AG04449 (cell line): ENCODE measurements at places on chromosomes 4 and X.

GRCh38 chr4:184688447-184688846, 38.9 kb downstream of the PRIMPOL start:
- peak; percentile 76 for DNase-seq

- no peak for DNase-seq
Observed at GRCh38 chrX:112520124-112520523, 159.6 kb downstream of the LHFPL1 start.

- DNase-seq, result no peak
Observed at GRCh38 chr4:2390146-2390545, 28.3 kb downstream of the ZFYVE28 start.

GRCh38 chr4:37827030-37827685, 672 bp downstream of the PGM2 start:
- DNase-seq, result no peak

DNA sequence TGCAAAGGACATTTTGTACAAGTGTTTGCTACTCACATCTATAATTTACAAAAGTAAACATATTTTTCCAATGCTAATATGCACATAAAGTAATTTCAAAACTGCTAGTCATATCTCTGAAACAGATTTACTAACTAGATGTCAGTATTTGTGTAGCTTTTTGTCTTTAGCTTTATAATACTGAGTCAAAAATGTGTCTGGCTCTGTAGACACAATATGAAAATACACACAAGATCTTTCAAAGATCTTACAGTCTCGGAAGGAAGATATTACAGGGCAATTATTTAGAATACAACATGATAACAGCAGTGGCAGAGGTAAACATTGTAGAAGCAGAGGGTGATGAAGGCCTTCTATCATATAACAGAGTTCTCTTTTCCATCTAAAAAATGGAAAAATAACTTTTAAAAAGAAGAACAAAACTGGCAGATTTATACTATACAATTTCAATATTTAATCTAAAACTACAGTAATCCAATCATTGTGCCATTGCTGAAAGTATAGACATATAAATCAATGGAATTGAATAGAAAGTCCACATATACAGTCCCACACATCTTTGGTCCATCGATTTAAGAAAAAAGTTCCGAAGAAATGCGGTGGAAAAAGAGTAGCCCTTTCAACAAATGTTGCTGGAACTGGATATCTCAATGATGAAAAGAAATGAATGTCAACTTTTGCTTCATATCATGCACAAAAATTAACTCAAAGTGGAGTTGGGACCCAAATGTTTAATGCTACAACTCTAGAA, 29.4 kb downstream of the ARAP2 start:
- DNase-seq, result no peak

GRCh38 chr4:57220734-57221133, 110.5 kb upstream of the IGFBP7 start:
- no peak for DNase-seq

GRCh38 chrX:66672106-66672505, 33.2 kb upstream of the EDA2R start:
- no peak for DNase-seq

DNA sequence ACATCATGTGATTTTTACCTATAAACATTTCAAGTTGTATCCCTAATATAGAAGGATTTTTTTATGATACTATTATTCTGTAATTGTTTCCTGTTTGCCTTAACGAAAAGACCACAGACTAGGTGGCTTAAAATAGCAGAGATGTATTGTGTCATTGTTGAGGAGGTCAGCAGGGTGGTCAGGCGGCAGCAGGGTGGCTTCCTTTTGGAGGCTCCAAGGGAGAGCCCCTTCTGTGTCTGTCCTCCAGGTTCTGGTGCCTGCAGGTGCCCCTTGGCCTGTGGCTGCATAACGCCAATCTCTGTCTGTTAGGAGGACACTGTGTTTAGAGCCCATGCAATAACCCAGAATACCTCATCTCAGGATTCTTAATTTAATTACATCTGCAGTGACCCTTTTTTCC, 118.1 kb downstream of the TBL1X start:
- no peak for DNase-seq

GRCh38 chr4:120158841-120159463, 92.3 kb upstream of the MAD2L1 start:
- DNase-seq, result no peak

DNA sequence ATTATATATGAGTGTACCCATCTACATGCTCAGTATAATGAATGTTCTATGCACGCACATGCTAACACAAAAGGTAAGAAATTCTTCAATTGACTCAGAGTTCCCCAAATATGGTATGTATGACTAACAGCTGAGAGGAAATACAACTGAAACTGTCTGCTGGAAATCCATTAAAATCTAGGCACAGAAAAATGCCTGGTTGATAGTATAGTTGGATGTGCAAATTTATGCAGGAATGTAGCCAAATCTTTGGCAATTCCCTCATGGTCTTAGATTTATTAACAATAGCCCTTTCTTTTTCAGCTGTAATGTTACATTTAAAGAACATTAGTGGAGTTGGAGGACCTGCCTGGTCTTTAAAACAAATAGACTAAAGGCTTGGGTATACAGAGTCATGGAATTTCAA, 5.5 kb downstream of the CAMK2D start:
- no peak for DNase-seq

- peak; percentile 21 for DNase-seq
Observed at GRCh38 chrX:20547611-20548051, 280.9 kb upstream of the RPS6KA3 start.

DNA sequence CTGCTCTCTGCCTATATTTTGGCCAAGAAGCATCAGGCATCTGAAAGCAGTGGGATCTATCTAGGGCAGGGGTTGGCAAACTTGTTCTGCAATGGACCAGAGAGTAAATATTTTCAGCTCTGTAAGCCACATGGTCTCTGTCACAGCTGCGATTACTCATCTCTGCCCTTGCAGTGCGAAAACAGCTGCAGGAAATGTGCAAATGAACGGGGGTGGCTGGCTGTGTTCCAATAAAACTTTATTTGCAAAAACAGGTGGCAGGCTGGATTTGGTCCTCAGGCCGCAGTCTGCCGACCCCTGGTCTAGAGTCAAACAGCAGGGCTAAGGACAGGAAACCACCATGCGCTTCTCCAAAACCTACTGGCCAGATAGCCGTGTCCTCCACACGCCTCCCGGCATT, 48.6 kb downstream of the ACOX3 start:
- no peak for DNase-seq

DNA sequence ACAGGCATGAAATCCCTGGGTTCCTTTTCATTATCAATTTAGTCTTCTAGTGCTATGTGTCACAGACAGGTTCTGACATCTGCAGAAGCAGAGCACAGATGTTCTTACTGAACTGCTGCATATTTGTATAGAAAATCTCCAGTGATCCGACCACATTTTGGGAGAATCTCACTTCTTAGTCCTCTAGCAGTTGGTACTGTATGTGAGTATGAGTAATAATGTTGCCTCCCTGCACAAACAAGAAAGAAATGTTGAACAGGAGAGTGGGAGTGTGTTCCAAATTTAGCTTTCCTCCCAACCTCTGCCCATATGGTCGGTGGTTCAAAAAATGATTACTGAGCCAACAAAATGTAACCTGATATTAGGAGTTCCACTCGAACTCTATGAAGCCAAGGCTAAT, 165.3 kb upstream of the GPC4 start:
- no peak for DNase-seq

- DNase-seq, result no peak
Observed at GRCh38 chrX:16772460-16772859, 13.8 kb upstream of the TXLNG start.

DNA sequence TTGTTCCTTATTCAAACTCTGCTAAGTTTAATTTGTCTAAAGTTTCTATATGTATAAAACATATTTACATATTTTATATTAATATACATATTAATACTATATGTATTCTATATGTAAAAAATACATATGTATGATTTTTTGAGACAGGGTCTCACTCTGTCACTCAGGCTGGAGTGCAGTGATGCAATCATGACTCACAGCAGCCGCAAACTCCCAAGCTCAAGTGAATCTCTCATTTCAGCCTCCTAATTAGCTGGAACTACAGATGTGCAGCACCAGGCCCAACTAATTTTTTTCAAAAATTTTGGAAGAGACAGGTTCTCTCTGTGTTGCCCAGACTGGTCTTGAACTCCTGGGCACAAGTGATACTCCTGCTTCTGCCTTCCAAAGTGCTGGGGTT, 684.9 kb downstream of the TRAM1L1 start:
- DNase-seq, result no peak

DNA sequence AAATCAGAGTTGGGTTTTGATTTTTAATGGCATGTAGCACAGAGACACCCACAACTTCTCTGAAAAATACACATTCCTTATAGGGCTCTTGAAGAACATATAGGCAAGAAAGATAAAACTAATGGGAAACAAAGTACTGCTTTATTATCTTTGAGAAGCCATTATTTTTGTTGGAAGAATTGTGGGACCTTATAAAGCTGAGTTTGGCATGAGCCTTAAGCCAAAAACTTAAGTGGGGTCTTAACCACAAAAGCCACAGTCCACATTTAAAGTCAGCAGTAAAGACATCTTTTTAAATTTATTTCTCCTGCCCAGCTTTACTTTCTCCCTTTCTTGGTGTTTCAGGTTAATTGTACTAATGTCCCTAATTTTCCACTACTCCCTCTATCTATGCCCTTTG, 1297.3 kb downstream of the C4orf33 start:
- DNase-seq, result no peak

DNA sequence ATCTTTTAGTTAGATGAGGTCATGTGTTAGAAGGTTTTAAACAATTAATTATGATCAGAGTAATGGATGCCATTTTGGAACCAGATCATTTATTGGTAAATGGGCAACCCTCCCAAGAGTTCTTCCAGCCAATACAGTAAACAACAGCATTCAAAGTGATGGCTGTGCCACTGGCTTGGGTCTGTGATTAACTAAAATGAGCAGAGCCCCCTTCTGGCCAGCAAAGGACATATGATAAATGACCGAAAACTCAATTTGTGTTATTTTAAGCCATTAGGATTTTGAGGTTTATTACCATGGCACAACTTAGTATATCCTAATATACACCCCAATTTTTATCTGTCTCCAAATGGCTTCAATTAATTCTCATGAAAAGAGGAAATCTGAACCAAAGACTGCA, 90.8 kb upstream of the NPFFR2 start:
- DNase-seq, result no peak

DNA sequence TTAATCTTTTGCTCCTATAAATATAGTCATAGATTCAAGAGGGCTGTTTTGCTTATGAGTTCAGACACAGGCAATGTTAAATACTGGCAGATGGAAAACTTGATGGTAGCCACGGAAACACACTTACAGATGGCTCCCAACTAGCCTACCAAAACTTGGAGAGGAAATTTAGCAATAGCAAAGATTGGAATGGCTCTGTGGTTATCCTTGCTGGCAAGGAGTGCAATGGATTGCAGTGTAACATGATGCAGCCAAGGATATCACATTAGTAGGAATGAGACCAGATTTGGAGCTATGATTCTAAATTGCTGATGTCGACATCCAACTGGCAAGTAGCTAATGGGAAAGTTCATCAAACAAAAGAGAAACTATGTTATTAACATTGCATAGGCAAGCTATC, 791.0 kb upstream of the DIAPH2 start:
- no peak for DNase-seq

DNA sequence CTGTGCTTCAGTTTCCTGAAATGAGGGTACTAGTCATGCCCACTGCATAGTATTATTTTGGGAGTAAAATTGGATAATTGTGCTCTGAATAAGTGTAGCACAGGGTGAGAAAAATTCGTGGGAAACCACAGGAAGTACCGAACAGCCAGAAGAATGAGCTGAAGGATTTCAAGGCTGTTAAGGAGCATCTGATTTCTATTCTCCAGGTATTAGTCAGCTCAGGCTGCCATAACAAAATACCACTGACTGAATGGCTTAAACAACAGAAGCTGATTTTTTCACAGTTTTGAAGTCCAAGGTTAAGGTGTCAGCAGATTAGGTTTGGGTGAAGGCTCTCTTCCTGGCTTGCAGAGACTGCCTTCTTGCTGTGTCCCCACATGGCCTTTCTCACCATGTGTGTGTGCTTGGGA, 41.9 kb downstream of the WWC2 start:
- peak; percentile 75 for DNase-seq

DNA sequence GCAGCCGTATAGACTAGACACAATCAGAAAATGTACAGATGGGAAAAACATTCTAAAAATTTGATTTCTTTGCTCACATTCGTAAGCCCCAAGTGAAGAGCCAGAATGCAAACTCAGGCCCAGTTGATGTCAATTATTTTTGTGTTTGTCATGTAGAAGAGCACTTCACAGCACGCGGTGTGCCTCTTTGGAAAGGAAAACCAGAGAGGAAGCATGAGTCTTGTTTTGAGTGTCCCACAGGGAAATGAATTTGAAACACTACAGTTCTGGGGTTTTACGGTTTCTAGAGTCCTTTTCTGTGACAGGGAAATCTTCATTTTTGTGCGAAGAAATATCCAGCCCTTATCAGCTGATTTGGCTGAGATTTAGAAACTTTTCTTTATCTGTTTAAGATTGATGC, 554.6 kb upstream of the BOD1L1 start:
- DNase-seq, result no peak

GRCh38 chrX:81890521-81890920, 688.6 kb downstream of the SH3BGRL start:
- DNase-seq, result no peak

GRCh38 chr4:88600176-88600838, 8.0 kb downstream of the HERC3 start:
- peak; percentile 89 for DNase-seq

- no peak for DNase-seq
Observed at GRCh38 chr4:110512901-110513300, 36.9 kb downstream of the ENPEP start.

DNA sequence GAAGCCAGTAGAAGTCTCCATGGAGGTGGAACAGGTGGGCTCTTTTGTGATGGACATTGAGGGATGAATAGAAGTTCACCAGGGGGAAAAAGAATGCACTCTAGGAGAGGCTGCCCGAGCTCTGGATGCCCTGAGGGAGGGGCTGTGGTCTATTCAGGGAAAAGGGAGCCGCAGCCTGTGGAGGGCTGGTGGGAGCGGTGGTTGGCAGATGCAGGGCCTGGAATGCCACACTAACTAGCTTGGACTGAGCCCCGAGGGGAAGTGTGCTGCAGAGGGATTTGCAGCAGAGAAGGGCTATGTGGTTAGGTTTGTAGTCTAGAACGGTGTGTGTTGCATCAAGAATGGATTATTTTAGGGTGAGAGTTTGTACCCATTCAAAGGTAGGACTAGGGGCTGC, 29.5 kb upstream of the PSAPL1 start:
- DNase-seq, result no peak

- no peak for DNase-seq
Observed at GRCh38 chrX:150701377-150701776, 8.2 kb downstream of the MTMR1 start.

- peak; percentile 21 for DNase-seq
Observed at GRCh38 chr4:186570193-186570996, 15.0 kb upstream of the MTNR1A start.

GRCh38 chr4:2280531-2281300, 18.8 kb upstream of the MXD4 start:
- no peak for DNase-seq

- DNase-seq, result no peak
Observed at GRCh38 chrX:51361251-51361650, 28.6 kb downstream of the NUDT10 start.

GRCh38 chr4:74316397-74316796, 8.1 kb downstream of the EPGN start:
- DNase-seq, result no peak
